ENCODE measurements at places on chromosomes 1 and 21.

DNA sequence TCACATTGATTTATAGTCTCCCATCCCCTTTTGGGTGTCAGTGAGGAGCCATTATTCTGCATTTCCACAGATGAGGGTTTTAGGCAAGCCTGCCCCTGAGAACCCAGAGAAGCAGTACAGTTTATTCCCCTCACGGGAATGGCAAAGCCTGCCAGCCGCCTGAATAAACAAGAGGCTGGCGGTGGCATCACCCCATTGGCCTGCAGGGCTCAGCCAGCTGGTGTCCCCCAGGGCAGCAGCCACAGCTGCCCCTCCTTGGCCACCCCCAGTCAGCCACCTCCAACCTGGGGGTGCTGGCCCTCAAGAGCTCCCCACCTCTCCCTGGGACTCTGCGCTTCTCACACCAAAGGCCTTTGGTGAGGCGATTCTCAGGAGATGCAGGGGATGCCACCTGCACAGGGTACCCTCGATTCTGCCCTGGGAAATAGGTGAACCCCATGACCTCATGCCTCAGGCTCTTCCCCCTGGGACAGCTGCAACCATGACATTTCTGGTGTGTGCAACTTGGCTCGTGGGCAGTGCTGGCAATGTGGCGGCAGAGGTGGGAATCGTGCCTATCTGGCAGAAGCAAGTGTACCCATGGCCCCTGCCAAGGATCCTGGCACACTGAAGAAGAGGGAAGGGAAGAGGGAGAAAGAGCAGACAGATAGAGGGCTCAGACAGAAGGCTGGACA, 14.0 kb downstream of the OLFML2B start:
- no peak for DNase-seq

- no peak for DNase-seq
Measured at GRCh38 chr1:45378184-45378583, 37.9 kb upstream of the MUTYH start.

DNA sequence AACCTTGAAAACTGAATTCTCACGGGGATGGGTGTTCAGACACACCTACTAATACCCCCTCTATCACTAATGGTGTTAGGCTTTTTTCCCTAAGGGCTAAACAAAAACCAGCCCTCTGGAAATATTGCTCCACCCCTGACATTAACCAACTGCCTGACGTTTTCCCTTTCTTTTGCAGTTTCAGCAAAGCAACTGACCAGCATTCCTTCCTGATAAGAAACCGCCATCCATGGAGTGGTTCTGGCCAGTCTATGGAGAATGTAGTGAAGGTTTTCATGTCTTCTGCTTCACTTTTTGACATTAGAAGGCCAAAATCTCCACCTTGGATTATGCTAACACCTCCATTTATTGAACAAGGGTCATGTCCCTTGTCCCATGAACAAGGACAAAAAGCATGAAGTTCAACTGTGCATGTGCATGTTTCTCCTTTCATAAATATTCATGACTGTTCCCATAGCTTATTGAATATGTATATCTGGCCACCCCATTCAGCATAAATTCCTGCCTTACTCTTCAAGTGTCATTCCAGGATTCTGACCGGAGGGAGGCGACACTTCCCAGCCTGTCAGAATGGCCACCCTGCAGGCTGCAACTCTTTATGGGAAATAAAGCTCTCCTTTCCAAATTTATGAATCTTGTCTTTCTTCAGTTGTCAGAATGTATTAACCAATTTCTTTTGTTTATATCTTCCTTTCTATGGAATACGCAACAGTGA, 314.3 kb downstream of the HHIPL2 start:
- no peak for DNase-seq

- no peak for DNase-seq
Measured at GRCh38 chr1:109975718-109976117, 8.8 kb upstream of the AHCYL1 start.

DNA sequence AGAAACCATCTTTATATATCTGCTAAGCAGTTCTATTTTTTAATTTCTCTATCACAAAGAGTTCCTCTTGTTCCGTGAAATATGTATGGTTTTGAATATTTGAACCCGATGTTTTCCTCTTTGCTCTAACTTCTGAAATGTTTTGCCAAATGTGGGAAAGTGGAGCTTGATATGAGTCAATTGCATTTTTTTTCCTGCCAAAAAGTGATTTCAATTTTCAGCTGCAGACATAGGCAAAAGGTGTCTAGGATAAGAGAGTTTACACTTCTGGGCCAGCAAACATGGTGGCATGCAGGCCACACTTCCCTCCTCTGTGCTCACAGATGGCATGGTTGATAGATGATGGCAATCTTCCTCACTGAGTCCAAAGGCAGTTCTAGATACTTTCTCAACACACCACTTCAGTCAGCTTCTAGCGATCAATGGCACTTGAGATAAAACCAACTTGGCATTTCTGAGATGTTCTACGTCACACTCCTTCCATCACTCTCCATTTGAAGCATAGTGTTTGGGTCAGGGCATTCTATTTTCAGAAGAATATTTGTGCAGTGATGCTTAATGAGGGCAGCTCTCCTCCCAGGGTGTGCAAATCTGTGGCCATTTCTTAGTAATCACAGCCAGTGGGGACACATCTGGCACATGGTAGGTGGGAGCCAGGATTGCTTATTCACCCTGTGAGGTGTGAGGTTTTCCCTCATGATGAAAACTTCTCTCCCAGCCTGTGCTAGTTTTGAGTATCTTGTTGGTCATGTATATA, 54.4 kb upstream of the SCAF4 start:
- DNase-seq = no peak

DNA sequence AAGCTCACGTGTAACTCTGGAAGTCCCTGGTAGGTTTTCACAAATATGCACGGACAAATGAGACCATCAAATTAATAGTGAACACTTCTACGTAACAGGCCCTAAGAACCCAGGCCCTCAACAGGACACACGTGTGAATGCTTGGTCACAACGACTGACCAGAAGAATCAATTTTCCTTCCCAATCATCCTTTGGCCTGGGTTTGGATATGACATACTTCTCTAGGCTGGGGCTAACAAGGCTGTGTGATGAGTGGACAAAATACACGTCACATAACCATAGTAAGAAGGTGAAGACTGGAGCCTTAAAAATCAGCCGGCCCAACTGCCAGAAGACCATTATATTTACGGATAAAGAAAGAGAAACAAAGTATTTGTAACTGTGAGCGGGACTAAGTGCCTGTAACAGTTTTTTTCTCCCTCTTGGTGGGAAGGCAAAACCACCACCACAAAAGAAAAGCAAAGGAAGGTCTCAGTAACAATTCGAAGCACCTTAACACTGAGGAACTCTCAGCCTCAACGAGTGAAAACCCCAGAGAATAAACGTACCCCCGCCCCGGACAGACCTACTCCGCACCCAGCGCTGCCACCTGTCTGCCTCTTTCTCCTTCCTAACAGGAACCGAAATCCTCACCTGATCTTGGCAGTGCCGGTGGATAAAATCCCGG, 450 bp downstream of the SDE2 start:
- no peak for DNase-seq

- DNase-seq = no peak
Measured at GRCh38 chr1:226381226-226381998, 26.5 kb downstream of the PARP1 start.

GRCh38 chr1:117581391-117581943, 24.4 kb upstream of the TENT5C start:
- no peak for DNase-seq

DNA sequence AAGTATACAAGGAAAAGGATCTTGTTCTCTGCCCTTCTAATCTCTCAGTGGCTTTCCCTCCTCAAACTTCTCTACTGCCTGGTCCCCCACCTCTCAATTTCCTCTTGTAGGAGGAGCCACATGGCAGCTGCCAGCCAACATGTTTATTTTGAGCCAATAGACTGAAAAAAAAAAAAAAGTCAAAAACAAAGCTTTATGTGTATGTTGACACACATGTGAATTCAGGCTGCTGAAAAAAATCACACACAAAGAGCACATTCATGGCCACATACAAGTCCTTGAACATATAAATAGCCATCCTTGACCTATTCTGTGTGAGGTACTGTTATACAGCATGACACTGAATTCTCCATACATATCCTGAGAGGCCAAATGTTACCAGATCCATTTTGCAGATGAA, 3.7 kb downstream of the PTPN14 start:
- DNase-seq = no peak

DNA sequence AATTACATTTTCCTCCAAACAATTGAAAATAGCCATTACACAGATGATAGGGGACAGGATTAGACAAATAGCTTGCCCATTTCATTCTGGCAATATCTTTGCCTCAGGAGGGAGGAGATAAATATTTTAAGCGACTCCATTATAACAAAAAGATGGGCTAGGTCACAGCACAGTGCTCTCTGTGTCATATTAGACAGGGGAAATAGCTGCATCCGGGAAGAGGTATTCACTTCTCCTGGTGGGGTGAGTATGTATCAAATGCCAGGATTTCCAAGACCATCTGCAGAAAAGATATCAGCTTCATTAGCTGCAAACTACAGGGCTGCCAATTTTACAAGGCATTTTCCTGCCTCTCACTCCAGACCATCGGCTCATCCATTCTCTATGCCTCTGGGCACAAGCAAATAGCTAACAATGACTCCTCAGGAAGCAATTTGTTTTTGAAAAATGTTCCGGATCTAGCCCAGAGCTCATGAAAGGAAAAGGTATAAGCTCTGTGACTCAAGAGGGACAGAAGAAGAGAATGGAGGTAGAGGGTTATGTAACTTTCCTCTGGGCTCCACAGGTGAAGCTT, 41.9 kb upstream of the ANGPTL7 start:
- no peak for DNase-seq

- no peak for DNase-seq
Measured at GRCh38 chr21:31594726-31595125, 64.8 kb upstream of the SOD1 start.

DNA sequence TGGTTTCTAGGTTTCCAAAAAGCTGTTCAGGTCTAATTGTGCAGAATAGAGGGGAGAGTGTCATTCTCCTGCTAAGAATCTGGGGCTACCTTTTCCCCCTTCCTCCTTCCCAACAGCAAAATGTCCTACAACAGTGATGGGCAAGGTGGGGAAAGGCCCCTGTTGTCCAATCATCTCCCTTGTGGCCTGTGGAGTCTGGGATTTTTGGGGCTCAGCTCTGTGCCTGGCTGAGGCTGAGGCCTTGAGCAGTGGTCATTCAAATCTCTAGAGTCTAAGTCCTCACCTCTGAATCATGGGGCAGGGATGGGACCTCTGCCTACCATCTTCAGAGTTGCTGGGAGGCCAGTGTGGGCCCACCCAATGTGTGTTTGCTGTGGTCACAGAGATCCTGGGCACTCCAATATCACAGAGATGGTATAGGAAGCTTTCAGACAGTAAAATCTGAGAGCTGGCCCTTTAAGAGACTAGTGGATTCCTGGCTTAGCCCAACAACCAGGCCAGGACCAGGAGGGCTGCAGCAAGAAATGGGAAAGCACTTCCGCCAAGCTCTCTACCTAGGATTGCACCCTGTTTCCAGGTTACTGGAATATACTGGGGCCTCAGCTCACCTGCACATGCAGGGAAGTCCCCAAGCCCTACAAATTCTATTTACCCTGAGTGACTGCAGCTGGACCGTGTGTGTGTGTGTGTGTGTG, 28.5 kb upstream of the TENT5C start:
- DNase-seq = no peak

- DNase-seq = no peak
Measured at GRCh38 chr1:26029864-26030481, 8.4 kb downstream of the EXTL1 start.

DNA sequence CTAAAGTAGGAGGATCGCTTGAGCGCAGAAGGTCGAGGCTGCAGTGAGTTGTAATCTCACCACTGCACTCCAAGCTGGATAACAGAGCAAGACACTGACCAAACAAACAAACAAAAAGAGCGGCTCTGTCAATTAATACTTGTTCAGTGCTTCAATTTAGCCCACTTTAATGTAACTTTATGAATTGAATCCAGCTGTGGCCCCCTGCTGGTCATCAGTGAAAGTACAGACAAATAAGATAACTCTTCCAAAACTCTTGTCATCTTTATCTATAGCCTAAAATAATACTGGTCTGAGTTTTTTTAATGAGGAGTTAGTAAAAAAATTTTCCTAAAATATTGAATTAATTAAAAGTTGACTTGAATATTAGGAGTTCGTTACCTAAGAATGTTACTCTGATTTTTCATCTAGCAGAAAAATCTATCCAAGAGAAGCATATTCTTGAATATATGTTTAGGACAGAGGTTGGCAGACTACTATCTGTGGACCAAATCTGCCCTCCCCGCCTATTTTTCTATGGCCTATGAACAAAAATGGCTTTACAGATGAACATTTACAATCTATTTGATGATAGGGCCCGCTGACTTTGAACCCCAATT, 26.1 kb downstream of the ATP5PF start:
- peak; percentile 71 for DNase-seq

DNA sequence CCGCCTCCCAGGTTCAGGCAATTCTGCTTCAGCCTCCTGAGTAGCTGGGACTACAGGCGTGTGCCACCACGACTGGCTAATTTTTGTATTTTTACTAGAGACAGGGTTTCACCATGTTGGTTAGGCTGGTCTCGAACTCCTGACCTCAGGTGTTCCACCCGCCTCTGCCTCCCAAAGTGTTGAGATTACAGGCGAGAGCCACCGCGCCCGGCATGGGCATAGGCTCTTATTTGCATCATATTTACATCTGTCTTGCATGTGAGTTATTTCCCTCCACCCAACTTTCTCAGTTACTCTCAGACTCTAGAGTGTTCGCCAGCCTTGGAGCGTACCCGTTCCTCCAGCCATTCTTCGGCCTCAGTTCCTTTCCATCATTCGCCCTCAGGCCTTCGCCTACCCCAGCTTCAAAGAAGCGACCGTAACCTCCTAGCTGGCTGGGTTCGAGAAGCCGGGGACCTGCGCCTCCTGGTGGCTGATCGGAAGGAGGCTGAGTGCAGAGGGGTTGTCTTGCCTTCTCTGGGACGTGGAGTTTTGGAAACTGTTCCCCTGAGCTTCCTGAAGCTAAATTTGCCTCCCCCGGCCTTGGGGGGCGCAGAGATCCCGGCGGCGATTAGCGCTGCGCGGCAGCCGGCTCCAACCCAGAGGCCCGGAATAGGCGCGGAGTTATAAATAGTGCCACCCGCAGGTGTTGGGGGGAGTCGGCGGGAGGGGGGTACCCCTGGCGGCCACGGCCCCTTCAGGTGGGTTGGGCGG, 3.6 kb upstream of the ZBTB7B start:
- peak; percentile 74 for DNase-seq

DNA sequence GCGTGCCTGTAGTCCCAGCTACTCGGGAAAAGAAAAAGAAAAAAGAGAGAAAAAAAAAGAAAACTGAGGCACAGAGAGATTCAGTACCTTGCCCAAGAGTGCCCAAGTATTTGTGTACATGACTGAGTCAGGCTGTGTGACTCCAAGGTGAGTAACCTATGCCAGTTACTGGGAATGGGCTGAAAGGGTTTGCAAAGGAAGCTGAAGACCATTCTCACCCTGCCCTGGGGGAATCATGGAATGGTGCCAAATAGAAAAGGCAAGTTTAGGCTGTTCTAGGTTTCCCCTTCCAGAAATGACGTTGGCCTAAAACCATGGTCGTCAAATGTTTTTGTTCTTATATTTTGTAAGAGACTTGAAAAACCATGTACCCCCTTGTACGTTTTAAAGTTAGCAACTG, 37.9 kb upstream of the LRIG2 start:
- no peak for DNase-seq

DNA sequence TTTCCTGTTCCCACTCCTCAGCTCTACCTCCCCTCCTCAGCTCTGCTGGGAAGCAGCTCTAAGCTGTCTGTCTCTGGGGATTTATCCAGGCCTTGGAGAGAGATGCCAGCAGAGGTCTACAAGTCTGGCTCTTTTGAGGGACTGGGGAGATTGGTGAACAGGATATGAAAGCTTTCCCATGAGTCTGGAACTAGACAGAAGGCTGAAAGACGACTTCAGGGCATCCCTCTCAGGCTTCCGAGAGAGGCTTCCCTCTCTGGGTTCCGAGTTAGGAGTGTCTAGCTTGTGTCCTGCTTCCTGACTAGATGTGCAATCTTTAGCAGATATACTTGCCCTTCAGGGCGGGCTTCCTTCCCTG, 733 bp downstream of the TMEM35B start:
- DNase-seq = no peak

Measured in CD4-positive, alpha-beta T cell treated with Interleukin-2 at 100 ng/mL for 4 hours (primary cell).